ENCODE measurements at places on chromosomes 3 and 15.

DNA sequence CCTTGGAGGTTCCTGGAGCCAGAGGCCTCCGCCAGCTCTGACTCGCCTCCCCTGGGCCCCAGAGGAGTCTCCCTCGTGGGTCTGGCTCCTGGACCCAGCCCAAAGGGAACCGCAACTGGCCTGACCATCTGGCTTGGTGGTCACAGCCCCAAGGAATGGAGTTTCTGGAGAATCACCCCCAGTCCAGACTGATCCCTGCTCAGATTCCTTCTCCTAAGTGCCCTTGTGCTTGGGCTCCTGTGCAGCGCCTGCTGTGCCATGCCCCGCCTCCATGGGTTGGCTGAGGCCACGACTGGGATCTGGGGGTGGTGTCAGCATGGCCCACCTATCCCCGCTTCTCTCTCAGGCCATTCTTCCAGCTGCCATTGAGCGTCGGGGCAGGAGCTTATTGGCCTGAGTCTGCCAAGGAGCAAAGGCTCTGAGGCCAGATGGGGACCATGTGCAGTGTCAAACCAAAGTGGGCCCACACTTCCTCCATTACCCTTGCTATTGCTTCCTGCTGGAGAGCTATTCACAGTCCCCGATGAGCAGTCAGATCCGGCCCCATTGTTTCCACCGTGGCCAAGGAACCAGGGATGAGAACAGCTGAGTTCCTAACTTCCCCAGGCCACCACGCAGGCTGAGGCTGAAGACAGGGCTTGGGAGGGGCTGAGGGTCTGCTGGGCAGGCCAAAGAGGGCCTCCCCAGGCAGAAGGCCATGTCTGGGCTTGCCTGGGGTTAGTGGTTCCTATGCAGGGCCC, 19.0 kb downstream of the CSPG4 start:
- DNase-seq, result no peak

- no peak for DNase-seq
Measured at GRCh38 chr15:67109141-67110034, 44.0 kb downstream of the SMAD3 start.

GRCh38 chr3:134315286-134316106, 58.8 kb downstream of the AMOTL2 start:
- DNase-seq, result no peak

DNA sequence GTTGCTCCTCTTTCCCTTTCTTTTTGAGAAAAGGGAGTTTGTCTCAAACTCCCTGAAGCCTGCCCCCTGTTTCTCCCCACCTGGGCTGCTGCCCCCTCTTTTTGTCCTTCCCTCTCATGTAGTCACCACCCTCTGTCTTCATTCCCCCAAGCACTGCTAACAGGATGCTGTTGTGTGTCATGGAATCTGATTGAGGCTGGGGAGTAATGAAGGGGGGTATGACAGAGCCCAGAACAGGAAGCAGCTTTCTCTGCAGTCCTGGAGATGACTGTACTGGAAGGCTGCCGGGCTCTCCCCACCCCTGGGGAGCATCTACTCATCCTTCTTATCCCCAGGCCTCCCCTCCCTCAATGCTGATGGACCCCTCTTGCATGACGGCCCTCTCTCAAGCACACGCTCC, 181.6 kb downstream of the ABHD5 start:
- DNase-seq, result no peak

DNA sequence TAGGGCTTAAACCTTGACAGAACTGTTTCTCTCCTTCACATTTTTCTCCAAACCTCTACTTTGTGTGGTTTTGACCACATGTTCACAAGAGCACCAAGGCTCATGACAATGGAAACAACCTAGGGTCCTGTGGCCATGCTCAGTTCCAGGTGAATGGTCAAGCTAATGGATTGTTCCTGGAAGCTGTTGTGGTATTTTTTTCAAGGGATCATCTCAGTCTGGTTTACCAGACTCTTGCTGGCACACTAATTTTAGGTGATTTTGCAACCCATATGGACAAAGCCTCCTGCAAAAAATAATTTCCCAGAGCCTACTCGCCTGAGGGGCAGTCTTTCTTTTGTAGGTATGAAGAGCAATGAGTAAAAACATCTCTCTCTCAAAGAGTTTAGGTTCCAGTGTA, 67.2 kb downstream of the LSAMP start:
- no peak for DNase-seq

DNA sequence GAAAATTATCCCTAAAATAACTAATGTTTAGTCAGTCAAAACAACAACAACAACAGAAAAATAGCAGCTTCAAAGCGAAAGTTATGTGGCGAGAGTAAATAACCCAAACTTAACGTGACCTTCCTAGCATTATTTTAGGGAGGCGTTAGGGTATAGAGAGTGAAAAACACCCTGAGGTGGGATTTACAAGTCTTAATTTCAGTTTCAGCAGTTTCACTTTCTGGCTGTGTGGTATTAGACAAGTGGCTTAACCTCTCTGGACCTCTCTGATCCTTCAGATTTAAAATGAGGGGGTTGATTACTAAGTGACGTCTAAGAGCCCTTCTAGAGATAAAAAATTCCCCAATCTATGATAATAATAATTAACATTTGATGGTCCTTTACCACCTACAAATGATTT, 291.2 kb downstream of the ZBTB20 start:
- DNase-seq, result no peak

- no peak for DNase-seq
Measured at GRCh38 chr15:80031841-80032240, 27.6 kb upstream of the ZFAND6 start.

GRCh38 chr3:197375001-197375441, 76.6 kb upstream of the DLG1 start:
- no peak for DNase-seq

DNA sequence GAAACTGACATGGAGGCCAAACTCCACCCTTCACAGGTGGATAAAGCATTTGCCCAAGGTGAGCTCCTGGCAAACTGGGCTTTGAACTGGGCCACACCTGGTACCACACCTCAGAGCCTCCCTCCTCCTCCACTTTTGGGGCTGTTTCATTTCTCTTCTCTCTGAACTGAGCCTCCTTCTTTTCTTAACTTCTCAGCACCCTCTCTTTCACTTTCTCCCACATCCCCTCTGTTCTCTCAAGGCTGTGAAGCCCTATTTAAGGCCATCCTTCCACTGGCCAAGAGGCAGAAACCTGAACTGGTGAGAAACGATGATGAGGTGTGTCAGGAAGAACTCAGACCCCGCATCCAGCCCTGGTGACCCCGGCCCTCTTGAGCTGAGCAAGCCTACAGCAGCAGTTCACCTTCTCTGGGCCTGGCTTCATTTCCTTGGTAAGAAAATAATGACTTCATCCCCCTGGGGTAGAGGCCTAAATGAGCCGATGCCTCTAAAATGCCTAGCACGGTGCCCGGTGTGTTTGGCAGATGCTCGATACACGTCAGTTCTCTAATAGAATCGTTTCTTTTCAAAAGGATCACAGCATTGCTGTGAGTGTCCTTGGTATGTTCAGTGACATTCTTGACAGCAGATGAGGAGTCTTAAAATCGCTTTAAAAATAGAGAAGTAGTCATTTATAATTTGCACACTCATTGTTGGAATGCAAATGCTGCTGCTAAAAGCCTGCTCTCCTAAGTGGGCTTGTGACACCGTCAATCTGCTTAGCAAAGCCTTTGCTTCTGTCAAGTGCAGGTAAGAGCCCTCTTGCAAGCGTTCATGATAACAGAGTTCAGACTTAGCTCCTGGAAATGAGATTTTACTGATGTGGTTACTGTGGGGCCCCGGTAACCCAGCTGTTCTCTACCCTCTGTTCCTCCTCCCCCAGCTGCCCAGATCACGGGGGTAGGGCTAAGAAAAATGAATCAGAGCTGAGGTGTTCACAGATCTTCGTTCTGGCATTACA, 97.7 kb upstream of the ATP2B2 start:
- no peak for DNase-seq

DNA sequence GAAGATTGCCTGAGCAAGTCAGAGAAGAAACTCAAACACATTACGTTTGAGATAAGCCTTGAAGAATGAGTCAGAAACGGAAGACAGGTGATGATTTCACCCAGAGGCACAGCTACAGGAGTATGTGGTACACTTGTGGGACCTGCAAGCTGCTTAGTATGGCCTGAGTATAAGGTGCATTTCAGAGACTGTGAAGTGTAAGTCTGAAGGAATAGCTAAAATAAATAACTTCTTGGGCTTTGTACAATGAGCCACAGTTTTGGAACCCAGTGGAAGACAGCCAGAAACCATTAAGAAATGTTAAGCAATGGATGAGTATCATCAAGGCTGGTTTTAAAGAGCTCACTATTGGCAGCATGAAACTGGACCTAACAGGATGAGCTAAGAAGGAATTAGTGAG, 826.2 kb downstream of the ROBO1 start:
- no peak for DNase-seq

- DNase-seq, result no peak
Measured at GRCh38 chr3:183933160-183933559, 48.5 kb upstream of the PARL start.

- DNase-seq, result no peak
Measured at GRCh38 chr3:194541483-194541882, 54.7 kb upstream of the ATP13A3 start.

- no peak for DNase-seq
Measured at GRCh38 chr3:55755516-55756205, 268.6 kb upstream of the WNT5A start.

- DNase-seq, result no peak
Measured at GRCh38 chr3:16825617-16826204, 59.0 kb upstream of the PLCL2 start.

GRCh38 chr3:34675383-34676120, 877.1 kb downstream of the PDCD6IP start:
- no peak for DNase-seq

GRCh38 chr15:88428805-88429605, 38.2 kb downstream of the MRPL46 start:
- DNase-seq, result no peak

- DNase-seq, result no peak
Measured at GRCh38 chr3:190560013-190560895, 46.4 kb downstream of the IL1RAP start.

GRCh38 chr3:100060685-100061484, 53.4 kb downstream of the FILIP1L start:
- no peak for DNase-seq

DNA sequence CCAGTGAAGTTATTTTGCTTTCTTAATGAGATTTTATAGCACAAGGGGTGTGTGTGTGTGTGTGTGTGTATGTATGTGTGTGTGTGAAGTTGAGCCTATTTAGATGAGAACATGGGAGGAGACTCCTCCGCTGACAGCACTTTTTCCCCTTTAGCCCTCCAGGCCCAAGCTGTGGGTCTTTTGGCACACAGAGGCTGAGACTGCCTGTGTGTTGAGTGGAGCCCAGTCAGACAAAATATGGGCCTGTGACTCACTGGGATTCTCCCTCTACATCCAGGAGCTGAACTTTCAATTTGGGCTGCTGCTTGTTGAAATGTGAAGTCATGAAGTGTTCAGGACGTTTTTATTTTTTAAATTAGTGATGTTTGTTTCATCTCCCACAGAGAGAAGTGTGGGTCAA, 108.0 kb downstream of the MFSD1 start:
- DNase-seq, result no peak

DNA sequence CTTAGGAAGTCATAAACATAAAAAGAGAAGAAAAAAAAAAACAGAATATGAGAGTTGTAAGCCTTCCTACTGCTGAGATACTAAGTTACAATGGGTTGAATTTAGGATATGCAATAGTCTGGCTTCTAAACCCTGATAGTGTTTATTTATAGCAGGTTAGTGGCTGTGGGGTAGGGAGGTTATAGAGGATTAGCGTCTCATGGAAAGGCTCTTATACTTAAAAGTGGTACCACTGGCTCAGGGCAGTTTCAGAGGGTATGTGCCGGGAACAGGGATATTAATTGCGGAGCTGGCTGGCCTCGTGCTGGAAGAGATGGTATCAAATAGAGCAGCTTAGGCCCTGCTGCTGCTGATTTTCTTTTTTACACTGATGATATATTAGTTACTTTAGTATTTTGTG, 60.8 kb downstream of the PFN2 start:
- no peak for DNase-seq

GRCh38 chr3:178507507-178508442, 28.5 kb upstream of the KCNMB2 start:
- no peak for DNase-seq

DNA sequence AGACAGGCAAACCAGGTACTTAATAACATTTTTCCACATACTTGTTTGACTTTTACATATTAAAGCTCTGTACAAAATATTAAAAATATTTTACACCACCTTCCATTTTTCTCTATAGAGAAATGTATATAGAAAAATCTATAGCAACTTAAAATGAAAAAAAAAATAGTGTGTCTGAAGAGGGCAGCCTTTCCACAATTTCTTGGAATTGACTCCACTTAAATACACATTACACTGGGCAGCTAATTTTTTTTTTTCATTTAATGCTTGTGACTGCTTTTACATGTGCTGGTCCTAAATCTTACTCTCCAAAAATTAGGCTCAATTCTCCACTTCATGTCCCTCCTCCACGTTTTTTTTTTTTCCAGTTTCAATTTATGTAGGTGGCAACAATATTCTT, 427.0 kb upstream of the RBMS3 start:
- DNase-seq, result no peak

DNA sequence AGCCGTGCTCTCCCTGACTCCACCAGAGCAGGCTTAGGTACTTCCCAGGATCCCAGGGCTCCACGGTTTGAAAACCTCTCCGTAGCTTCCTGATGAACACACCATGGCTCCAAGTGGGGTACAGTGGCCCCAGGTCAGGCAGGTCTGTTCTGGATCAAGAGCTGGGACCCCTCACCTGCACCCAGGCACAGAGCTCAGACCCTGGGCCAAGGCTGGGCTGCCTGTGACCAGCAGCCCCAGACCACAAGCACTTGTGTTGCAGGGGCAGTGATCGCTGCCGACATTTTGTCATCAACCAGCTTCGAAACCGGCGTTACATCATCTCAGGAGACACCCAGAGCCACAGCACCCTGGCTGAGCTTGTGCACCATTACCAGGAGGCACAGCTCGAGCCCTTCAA, 5.3 kb downstream of the SH2D7 start:
- no peak for DNase-seq

- no peak for DNase-seq
Measured at GRCh38 chr15:97053635-97054034, 723.1 kb downstream of the NR2F2 start.

DNA sequence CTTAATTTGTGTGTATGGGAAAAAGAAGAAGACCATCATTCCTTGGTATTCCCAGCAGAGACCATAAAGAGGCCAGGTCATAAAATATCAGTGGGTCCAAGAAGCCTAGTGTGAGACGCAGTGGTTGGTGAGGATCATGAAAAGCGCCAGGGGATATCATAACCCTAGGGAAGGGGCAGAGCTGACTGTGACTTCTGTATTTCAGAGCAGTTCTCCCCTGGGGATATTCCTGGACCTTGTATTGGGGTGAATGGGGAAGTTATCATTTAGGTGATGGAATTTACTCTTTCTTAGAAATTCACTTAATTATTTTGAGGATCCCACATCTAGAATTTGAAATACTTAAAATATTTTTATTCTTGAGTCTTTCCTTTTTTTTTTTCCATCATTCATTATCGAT, 34.9 kb upstream of the UMPS start:
- DNase-seq, result no peak

DNA sequence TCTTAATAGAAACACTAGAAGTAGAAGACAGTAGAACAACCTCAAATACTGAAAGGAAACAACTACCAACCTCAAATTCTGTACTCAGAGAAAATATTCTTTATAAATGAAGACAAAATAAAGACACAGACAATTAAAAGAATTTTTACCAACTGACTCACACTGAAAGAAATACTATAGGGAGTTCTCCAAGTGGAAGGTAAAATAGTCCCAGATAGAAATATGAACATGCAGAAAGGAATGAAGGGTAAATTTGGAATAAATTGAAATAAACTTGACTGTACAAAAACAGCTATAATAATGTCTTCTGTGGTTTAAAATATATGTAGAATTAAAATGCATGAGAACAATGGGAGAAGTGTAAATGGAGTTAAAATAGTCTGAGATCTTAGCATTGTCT, 36.7 kb upstream of the CCDC174 start:
- no peak for DNase-seq
